NCI-H2107 (cell line): ENCODE measurements at places on chromosomes 6 and 20.

DNA sequence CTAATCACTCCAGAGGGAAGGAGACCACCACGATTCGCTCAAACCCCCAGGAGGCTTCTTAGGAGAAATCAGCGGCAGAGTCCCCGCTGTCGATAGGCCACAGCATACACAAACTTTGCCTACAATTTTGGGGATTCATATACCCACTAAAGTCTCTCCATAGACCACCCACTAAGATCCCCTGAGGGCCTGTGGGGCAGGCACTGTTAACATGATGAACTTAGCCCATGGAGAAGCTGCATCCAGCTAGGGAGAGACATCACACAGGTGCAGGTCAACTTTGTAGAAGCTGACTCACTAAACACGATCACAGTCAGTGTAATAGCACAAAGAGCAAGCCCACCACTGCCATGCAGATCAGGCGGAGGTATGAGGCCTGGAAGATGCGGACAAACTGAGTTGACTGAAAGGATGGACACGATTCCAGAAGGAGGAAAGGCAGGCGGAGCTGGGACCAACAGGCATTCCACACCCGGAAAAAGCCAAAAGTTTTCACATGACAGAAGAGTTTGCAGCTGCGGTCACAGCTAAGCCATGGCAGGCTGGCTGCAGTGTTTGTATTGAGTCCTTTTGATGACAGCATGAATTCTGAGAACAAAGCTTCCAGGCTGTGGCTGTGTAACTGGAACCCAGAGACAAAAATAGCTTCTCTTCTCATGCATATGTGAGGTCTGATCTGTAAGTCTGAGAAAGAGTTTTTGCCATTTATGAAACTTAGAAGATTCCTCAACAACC is 75.7 kb upstream of the QKI start:
- DNase-seq = no peak

- no peak for DNase-seq
Measured at GRCh38 chr6:54903884-54904283, 57.3 kb downstream of the FAM83B start.

- DNase-seq = no peak
Measured at GRCh38 chr6:139990026-139990686, 615.7 kb upstream of the CITED2 start.

DNA sequence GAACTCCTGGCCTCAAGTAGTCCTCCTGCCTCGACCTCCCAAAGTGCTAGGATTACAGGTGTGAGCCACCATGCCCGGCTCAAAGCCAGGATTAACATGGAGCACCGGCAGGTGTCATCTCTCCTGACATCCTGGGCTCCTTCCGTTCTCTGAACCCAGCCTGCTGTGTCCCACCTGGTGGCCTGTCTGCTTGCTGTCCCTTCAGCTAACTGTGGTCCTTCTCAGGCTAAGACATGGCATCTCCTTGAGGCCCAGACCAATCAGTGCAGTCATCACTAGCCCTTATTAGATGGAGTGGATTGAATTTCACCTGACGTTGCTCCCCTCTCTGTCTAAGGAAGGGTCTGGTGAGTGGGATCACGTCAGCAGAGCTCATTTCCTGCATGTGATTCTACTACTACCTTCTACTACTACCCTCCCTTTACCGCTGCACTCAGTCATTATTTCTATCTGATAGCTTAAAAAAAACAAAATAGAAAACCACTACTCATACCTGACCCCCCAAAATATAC is 28.0 kb upstream of the SYNJ2 start:
- no peak for DNase-seq

DNA sequence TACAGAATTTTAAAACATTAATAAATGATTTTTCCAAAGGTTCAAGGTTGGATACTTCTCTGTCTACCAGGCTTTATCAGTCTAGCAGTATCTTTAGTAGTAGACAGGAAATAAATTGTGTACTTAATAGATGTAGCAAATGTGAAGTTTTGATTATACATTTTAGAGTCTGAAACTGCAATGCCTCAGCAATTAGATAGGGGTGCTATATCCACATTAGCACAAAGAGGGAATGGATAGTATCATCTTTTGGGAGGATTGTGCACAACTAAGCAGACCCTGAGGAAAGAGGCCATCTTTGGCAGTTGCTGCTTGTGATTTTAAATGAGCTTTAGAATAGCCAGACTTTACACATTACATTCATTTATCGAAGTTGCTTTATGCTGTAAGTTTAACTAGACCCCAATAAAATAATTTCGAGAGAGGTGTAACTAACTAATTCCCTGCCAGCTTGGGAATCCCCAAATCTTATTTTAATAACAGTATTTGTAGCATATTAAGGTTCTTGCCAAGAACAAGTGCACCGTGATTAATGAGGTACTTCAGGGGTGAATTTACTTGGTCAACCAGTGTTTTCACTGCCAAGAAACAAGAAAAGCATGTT is 2.8 kb downstream of the KCNQ5 start:
- DNase-seq = no peak

GRCh38 chr6:43809417-43810305 is 39.6 kb downstream of the VEGFA start:
- DNase-seq = no peak

DNA sequence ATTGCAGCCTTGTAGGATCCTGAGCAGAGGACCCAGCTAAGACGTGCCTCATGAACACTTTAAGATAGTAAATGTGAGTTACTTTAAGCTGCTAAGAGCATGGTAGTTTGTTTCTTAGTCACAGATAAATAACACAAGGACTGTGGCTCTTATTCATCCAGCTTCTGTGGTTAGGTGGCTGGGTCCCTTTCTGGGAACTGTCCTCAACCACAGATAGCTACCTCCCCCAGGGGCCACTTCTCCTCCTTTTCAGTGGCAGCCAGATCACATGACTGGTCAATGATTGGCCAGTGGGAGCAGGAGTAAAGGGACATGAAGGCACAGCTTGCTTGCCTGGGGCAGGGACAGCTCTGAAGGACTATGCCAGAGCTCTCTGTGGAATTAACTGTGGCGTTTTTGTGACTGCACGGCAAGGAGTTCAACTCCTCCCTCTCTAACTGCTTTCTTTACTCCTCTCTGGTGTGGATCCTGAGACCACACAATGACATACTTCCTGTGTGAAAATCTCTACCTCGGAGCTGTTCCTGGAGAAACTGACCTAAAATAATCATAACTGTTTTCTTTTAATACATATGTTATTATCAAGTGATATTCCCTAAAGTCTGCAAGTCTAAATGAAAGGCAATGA is 76.5 kb downstream of the NRN1 start:
- no peak for DNase-seq

DNA sequence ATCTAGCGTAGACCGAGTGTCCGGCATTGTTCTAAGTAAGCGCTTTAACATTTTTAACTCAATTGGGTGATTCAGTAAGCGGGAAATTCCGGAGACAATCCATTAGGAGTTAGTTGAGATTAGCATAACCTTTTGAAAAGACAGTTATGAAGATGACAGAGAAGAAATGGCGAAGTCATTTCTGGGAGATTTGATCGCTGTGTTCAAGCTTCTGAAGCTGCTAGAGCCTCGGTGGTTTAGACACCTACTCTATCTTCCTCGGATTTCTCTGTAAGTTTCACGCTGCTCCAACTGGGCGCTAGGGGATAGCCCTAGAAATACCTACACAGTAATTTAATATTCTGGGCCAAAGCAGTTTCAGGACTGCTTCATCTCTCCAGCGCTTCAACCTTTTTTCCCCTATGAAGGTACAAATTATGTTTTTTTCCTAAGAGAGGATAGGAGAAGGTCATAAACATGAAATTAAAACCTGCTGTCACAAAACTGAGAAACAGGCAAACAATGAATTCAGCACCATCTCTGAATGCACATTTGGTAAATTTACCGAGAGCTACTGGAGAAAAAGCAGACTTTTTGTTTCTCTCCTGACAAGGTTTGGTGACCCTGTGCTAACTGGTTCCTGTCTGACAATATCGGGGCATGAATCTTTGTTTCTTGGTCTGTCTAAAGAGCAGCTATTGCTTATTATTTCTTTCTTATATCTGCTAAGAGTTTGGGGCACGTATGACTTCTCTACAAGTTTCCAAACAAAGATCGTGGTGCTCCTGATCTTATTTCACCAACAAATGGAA is 22.4 kb downstream of the ZNF311 start:
- DNase-seq = no peak

DNA sequence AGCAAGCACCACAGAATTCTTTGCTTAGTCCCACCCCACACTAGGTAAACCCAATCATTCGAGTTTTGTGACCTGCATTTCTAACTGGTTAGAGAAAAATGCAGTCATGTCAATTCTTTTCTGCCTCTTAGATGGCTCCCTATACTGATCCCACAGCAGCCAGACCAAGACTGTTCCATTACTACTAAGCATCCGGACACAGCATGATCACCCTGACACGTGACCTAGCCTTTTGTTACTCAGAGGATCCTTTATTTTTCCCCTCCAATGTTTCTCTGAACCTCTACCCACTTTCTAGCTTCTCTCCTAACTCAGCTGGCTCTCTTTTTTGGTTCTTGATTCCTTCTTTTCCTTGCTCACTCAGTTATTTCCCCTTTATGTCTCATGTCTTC is 87.9 kb downstream of the PDE10A start:
- no peak for DNase-seq

GRCh38 chr6:118780668-118781067 is 113.3 kb upstream of the ASF1A start:
- no peak for DNase-seq

- no peak for DNase-seq
Measured at GRCh38 chr20:31842471-31843157, 2.8 kb downstream of the FOXS1 start.

GRCh38 chr6:40634429-40634828 is 47.3 kb upstream of the LRFN2 start:
- no peak for DNase-seq

DNA sequence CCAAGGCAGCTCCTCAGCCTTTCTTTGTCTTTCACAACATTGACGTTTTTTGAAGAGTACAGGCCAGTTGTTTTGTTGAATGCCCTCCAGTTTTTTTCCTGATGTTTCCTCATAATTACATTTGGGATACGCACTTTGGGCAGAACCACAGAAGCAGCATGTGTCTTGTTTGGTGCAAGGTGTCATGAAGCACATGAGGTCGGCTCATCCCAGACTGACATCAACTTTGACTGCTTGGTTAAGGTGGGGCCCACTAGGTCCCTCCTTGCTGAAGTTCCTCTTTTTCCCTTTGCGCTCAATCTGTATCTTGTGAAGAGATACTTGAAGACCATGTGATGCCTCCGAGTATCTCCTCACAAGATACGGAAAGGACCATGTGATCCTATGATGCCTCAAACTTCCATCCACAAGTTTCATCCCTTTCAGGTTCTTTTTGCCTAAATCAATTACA is 10.5 kb downstream of the SNAI1 start:
- DNase-seq = no peak

GRCh38 chr6:144935661-144936060 is 650.5 kb downstream of the UTRN start:
- no peak for DNase-seq

DNA sequence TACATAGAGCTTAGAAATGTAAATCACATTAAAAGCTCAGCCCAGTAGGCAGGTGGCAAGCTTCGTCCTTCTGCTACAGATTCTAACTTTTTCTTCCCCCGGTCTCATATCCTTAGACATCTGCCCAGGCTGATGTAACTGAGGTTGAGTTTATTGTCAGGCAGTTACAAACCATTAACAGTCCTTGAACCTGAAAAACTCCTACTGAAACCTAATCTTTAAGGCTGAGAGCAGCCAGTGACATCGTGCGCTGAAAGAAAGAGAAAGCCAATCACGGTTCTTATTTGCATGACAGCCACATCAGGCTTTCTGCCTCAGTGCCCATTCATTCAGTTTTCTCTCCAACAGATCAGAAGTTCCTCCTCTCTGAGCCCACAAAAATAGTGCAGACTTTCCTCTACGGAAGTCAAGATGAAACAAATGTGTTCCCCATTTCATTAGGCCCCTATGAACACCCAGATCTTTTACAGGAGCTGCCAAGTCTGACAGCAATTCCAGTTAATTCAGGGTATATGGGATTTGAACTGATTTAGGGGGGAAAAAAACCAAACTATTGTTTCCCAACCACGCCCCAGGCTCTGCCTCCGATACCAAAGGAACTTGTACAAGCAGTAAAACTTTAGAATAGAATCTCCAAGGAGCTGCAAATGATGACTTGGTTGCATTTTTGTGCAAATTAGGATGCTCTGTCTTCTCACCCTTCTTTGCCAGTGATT is at the start of gene NHSL1:
Gene NHSL1 (minus strand): TSS at position 192 of the 716 bp plus-strand sequence. CDS start 204 bp downstream, outside the sequence.
- peak; percentile 50 for DNase-seq

GRCh38 chr6:34447386-34447785 is 18.5 kb upstream of the PACSIN1 start:
- DNase-seq = no peak

- no peak for DNase-seq
Measured at GRCh38 chr20:35660122-35660937, 4.4 kb downstream of the CPNE1 start.

- DNase-seq = no peak
Measured at GRCh38 chr6:36805096-36805797, 34.0 kb downstream of the CPNE5 start.

- DNase-seq = no peak
Measured at GRCh38 chr6:1916334-1917070, 306.8 kb downstream of the FOXC1 start.

- no peak for DNase-seq
Measured at GRCh38 chr6:24824142-24824938, 25.6 kb upstream of the ARMH2 start.

DNA sequence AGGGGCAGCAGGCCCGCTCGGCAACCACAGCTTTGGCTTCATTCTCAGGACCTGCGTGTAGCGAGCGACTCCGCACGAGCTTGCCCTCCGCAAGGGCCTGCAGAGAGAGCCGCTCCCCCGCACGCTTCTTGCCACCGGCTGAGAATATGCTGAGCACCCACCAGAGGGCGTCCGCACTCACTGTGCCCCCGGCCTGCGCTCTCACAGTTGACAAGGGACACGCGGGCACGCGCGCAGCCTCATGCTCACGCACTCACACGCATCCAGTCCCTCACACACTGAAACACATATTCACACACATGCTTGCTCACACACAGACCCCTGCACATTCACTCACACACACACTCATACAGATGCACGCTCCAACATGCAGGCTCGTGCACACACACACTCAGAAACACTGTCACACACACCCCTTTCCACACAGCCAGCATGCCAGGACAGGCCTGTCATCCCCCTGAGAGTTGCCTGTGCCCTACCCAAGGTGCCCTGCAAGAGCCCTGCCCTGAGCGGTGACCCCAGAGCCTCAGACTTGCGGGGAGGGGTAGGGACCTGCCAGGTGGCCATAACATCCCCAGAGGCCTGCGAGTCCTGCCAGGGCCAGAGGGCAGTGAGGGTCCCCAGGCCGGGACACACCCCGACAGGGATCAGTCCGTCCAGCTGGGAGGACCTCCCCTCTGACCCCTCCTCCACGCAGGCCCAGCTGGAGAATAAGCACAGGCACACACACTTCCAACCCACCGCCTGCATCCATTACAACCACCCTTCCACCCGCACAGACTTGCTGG is 174.1 kb downstream of the BMP7 start:
- no peak for DNase-seq
